Right cardiac atrium (tissue), 5 donors: ENCODE measurements at places on chromosomes 6 and 20.

DNA sequence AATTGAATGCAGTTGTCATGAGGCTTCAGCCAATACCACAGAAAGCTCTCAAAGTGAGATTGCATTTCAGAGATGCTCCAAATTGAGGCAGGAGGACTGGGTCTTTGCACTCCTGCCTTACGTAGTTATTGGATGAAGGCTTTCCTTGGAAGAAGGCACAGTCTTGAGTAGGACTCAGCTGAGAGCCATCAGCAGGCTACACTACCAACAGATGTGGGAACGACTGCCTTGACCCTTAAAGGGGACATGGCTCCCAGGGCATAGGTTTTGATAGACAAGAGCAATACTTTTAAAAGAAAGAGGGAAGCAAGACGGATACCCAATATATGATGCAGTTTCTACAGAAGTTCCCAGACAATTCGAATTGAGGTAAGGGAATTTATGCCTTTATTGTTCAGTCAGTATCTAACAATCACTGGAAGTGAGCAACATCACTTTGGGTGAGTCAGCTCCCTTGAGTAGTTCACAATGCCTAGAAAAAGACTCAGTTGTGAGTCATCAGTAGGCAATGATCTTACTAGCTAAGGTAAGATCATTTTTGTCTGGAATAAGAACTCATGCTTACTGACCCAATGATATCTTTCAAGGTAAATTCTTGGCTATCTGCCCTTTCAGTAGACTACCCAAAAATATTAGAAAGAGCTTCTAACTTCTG lies 390.8 kb downstream of the GJA1 start:
- DNase-seq, result no peak

DNA sequence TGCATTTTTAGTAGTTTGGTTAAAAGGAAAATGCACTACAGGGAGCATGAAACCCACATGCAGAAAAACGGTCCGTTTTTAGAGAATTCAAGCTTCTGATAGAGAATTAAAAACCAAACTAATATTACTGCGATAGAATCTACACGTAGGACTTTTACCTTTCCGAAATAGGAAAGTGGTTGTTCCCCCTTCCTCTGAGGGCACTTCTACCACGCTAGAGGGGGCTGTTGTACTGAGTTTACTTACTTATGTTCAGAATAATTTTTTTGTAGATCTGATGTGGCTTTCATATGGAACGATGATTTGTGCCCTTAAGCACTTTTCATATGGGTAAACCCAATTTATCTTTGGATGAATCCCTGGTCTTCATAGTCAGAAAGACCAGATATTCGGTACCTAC lies 264.3 kb upstream of the PLN start:
- DNase-seq, result peak; percentile 23

GRCh38 chr6:163311830-163312229 lies 102.7 kb upstream of the QKI start:
- no peak for DNase-seq

DNA sequence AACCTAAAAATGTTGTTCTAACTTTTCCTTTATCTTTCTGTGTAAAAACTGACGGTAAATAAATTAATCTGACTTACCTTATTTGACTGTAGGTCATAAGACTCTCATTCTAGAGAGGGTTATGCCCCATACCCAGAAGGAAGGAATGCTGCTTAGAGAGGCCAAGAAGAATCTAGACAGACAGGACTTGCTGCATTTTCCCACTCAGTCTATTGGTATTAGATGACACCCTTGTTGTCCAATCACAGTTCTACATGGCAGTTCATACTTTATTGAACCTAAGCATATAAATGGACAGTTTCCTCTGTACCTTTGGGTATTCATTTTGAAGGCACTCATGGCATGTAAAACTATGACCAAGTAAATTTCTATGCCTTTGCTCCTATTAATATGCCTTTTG lies 359.6 kb upstream of the ID4 start:
- no peak for DNase-seq

DNA sequence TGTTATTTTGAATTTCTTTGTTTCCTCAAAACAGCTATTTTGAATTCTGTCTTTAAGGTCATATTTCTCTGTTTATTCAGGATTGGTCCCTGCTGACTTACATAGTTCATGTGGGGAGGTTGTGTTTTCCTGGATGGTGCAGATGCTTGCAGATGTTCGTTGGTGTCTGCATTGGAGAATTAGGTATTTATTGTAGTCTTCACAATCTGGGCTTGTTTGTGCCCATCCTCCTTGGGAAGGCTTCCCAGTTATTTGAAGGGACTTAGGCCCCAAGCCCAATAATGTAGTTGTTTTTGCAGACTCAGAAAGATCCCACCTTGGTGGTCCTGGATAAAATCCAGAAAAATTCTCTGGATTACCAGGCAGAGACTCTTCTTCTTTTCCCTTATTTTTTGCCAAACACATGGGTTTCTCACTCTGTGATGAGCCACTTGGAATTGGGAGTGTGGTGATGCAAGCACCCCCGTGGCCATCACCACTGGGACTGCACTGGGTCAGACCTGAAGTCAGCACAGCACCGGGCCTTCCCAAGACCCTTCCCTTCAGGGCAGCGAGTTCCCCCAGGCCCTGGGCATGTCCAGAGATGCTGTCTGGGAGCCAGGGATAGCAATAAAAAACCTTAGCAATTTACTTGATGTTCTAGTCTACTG lies 81.6 kb upstream of the EZR start:
- DNase-seq, result no peak

- no peak for DNase-seq
These were observed 73.7 kb downstream of the PHF20 start for GRCh38 chr20:35845561-35845960.

DNA sequence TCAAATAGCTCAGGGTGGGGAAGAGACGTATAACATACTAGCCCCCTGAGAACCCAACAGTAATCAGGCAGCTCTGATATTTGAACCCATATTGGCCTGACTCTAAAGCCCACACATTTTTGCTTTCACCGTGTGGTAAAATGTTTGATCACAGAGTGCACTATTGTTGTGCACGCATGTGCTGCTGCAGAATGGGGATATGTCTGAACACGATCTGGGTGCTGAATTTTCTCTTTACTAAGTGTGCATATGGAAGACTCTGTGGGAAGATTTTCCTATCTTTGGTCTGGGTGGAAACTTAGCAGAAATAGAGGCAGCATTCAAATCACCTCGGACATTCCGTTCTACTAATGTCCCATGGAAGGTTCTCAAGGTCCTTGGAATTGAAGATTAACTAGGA lies 800.1 kb downstream of the TFAP2A start:
- no peak for DNase-seq

- DNase-seq, result no peak
These were observed 208.5 kb upstream of the PDE10A start for GRCh38 chr6:165871571-165871970.

DNA sequence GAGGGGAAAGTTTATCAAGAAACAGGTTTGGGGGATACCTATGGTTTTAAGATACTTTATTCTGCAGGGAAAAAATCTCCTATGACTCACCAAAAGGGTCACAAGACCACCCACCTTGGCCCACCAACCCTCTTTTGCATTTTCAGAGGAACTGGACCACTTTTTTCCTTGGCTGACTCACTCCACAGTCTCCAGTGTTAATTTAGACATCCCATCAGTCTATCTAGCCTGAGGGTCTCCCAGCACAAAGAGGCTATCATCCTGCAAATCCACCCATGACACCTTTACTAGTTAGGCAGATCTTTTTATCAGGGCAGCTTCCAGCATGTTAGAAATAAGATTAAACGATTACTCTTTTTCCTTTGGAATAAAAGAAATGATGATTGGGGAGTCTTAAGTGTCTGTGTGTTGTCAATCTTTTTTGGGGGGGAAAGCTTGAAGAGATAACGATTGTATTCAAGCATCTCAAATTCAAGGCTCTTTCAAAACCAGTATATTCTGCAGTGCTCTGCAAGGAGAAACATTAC lies 138.1 kb upstream of the RIN2 start:
- DNase-seq, result no peak

DNA sequence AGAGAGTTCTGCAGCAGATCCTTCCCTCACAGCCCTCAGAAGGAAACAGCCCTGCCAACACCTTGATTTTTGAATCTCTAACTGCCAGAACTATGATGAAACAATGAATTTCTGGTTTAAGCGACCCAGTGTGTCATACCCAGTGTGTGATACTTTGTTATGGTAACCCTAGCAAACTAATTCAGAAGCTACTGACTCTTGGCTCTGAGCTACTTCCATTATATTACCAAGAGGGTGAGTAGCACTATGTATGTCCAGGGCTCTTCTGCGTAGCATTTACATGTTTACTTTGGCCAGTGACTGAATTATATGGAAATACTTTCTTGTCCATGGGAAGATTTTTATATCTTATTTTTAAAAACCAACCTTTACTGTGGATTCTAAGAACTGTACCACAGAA lies 16.7 kb downstream of the ANKRD66 start:
- no peak for DNase-seq

DNA sequence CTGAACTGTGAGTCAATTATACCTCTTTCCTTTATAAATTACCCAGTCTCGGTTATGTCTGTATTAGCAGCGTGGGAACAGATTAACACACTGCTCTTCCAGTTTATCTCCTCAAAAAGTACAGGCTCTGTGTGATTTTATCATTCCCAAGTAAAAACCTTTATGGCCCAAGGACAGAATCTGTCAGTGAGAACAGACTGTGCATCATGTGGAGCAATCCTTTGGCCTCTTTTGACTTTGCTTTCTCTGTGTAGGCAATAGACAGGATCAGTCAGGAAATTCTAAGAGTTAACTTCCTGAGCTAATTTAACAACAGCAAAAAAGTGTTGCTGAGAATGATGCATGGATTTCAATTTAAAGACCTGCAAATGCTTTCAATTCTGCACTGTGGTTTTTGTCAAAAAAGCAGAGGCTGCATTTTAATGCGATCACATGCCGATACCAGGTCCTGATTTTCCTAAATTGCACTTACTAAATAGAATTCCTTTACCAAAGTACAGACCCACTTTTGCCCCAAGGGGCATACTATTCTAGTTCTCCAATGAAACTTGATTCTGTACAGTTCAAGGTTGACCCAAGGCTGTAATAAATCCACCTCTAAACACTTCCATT lies 246.7 kb upstream of the MARCKS start:
- no peak for DNase-seq

DNA sequence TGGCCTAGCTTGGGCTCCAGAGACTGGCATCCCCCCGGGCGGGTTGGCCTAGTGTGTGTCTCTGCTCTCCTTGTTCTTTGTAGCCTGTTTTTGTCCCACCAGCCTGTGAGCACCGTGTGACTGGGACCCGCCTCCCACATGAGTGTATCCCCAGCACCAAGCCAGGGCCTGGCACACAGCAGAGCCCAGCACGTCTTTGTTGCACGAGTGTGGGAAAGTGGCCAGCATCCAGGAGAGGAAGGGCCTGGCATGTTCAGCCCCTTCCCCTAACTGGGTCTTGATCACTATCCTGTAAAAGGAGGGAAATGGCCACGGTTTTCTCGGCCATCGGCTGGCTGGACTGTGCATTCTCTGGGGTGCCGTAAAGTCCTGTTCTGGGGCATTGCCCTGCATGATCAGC lies 290.1 kb downstream of the BMP7 start:
- no peak for DNase-seq

GRCh38 chr6:105331927-105332326 lies 71.0 kb downstream of the PREP start:
- no peak for DNase-seq
